ENCODE measurements at places on chromosomes 2 and 18.

GRCh38 chr2:38943784-38944183 is 54.1 kb downstream of the ARHGEF33 start:
- DNase-seq = no peak

DNA sequence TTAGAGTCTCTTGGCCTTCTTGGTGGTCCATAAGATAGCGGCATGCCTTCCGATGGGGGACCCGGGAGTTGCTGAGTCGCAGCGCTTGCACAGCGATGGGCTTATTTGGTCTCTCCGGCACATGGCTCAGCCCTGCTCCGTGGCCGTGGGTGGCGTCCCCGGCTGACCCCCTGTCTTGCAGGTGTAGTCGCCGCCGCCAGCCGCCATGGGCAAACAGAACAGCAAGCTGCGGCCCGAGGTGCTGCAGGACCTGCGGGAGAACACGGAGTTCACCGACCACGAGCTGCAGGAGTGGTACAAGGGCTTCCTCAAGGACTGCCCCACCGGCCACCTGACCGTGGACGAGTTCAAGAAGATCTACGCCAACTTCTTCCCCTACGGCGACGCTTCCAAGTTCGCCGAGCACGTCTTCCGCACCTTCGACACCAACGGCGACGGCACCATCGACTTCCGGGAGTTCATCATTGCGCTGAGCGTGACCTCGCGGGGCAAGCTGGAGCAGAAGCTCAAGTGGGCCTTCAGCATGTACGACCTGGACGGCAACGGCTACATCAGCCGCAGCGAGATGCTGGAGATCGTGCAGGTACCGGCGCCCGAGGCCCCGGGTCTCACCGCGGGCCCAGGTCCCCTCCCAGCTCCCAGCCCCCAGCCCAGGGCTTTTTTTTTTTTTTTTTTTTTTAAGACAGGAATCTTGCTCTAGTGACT is 28.4 kb downstream of the ODC1 start:
- no peak for DNase-seq

DNA sequence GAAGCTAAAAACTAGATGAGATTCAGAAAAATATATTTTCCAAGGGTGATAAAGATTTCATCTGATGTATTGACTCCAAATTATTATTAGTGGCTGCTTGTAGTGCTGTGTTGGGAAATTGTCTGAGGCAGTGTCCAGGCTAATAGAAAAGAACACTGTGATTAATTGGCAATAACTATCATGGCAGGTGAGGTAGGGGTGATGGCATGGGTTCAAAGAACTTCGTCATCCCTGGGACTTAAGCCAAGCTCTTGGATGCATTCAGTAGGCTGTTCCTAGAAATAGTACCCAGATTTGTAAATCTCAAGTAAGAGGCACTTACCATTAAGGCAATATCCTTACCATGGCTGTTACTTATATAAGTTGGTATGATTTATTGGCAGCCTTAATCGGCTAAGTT is 13.2 kb upstream of the RAPGEF4 start:
- no peak for DNase-seq

DNA sequence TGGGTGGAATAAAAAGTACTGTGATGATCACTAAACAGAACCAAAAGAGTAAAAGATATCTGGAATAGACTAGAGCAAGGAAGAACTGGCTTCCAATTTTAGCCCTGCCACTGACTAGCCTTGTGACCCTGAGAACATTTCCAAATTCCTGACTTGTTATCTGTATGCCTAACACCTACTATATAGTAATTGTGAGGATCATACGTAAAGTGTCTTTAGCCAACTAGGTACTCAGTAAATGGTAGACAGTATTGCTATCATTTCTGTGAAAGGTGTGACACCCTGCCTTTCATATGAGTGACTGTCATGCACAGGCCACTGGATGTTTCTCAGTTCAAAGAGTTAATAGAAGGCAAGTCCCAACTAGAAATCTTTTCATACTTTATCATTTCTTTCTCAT is 29.8 kb downstream of the CYTIP start:
- DNase-seq = no peak

GRCh38 chr18:48904091-48904490 is 46.7 kb downstream of the SMAD7 start:
- no peak for DNase-seq

DNA sequence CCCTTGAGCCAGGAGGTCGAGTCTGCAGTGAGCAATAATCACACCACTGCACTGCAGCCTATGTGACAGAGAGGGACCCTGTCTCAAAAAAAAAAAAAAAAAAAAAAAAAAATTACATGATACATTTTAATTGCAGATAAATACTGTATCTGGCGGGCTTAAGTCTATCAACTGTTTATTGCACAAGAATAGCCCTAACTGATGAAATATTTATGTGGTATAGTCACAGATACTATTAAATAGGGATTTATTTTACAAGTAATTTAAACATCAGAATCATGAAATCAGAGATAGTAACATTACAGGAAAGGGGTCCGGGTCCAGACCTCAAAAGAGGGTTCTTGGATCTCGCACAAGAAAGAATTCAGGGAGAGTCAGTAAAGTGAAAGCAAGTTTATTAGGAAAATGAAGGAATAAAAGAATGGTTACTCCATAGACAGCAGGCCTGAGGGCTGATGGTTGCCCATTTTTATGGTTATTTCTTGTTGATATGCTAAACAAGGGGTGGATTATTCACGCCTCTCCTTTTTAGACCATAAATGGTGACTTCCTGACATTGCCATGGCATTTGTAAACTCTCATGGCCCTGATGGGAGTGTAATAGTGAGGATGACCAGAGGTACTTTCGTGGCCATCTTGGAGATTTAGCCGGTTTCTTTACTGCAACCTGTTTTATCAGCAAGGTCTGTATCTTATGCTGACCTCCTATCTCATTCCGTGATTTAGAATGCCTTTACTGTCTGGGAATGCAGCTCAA is 166.6 kb downstream of the PMAIP1 start:
- DNase-seq = no peak

GRCh38 chr2:205589479-205589878 is 92.8 kb upstream of the NRP2 start:
- no peak for DNase-seq

GRCh38 chr18:58520969-58521368 is 107.9 kb downstream of the ALPK2 start:
- no peak for DNase-seq

DNA sequence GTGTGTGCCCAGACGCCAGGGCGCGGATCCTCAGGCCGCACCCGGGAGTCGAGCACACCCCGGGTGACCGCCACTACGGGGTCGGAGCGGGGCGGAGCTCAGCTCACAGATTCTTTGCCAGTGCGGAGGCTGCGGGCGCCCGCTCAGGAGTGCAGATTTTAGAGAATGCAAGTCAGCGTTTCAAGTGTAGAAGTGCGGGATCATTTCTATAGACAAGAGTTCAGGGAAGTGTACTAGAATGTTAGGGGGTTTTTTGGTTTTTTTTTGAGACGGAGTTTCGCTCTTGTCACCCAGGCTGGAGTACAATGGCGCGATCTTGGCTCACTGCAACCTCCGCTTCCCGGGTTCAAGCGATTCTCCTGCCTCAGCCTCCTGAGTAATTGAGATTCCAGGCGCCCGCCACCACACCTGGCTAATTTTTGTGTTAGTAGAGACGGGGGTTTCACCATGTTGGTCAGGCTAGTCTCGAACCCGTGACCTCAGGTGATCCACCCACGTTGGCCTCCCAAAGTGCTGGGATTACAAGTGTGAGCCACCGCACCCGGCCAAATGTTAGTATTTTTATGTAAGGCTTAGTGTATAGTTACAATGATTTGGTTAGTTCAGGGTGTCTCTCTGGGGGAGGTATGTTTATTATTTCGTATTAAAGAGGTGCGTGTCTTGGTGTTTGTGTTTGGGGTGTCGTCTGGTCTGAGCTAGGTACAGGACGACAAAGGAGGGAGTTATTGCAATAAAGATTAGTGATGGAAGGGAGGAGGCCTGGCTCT is 619 bp upstream of the FAM168B start:
- no peak for DNase-seq

DNA sequence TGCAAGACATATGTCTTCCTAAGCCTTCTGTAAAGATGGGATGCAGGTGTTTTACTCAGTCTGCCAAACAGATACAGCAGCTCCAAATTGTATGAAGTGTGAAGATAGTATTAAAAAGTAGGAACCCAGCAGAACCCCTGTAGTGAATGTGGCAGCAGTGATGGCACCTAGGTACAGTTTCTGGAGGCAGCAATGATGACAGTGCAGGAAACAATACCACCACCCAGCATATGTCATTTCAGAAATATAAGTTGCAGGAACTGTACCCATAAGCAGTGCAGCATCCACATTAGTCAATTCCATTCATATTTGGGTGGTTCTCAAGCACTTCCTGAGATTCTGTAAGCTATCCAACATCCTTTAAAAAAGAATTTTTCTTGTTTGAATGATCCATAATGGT is 46.7 kb upstream of the ATP5MC3 start:
- no peak for DNase-seq
